AG04449 (cell line): ENCODE measurements at places on chromosomes 2 and 18.

- DNase-seq: no peak
Observed at GRCh38 chr2:238282861-238283738, 5.3 kb downstream of the PER2 start.

GRCh38 chr2:9262671-9263171 lies 56.1 kb downstream of the ASAP2 start:
- DNase-seq: no peak

DNA sequence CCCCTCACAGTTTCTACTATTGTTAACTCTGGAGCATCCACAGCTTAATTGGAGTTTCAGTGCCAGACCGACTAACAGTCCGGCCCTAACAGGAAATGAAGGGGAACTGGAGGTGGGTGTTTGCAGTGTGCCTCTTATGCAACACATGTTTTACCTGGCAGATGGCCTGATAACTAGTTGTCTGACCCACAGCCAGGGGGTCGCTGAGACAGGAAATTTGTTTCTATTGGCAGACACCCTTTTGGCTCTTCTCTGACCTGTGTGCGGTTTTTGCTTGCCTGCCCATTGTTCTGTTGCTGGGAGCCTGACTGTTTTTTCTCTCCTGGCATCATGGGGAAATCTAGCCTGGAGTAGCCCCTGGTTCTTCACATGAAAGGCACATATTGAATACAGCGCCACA lies 1329.8 kb downstream of the DSC3 start:
- no peak for DNase-seq

GRCh38 chr2:71113843-71114242 lies 16.2 kb downstream of the MCEE start:
- no peak for DNase-seq

DNA sequence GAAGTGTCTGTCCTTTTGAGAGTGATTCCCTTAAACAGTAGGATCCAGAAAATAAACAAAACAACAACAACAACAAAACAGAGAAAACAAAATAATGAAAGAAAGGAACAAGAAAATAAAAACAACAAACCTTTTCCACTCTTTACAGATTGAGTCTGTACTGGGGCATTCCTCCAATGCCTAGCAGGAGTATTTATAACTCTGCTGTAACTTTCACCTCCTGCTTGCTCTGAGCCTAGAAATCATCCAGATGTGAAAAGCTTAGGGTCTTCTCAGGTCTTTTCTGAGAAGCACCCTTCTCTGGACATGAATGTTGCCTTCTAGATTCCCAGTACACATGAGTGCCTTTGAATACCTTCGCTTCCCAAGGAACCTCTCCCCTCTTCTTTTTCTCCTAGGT lies 1239.4 kb downstream of the CNTNAP5 start:
- DNase-seq: no peak

- DNase-seq: no peak
Observed at GRCh38 chr2:115874427-115874826, 1432.0 kb downstream of the DPP10 start.

DNA sequence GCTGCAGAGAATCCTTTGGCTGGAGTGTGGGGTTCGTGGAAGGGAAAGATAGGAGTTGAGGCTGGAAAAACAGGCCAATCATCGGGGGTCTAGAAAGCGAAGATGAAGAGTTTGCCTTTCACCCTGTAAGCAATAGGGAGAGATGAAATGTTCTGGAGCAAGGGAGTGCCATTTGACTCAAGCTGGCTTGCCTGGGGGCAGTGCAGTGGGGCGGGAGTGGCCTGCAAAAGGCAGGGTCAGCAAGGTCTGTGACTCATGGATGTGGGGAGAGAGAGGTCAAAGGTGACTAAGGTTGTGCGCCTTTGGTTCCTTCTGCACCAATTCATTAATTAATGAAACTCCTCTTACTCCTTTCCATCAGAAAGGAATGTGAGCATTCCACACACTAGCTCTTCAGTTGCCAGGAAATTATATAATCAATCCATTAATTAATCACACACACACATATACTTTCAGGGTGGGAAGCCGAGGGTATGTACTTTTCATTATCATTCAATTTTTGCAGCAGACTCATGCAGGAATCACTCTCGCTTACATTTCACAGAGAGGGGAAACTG lies 227.6 kb downstream of the MYCN start:
- DNase-seq: no peak

GRCh38 chr18:76131738-76132137 lies 363.3 kb downstream of the ZNF516 start:
- no peak for DNase-seq

GRCh38 chr2:171964308-171964707 lies 35.4 kb upstream of the METAP1D start:
- DNase-seq: no peak
